ENCODE measurements at places on chromosomes 5 and 9.

- DNase-seq: no peak
Observed at GRCh38 chr9:129434187-129434586, 186.7 kb downstream of the C9orf50 start.

DNA sequence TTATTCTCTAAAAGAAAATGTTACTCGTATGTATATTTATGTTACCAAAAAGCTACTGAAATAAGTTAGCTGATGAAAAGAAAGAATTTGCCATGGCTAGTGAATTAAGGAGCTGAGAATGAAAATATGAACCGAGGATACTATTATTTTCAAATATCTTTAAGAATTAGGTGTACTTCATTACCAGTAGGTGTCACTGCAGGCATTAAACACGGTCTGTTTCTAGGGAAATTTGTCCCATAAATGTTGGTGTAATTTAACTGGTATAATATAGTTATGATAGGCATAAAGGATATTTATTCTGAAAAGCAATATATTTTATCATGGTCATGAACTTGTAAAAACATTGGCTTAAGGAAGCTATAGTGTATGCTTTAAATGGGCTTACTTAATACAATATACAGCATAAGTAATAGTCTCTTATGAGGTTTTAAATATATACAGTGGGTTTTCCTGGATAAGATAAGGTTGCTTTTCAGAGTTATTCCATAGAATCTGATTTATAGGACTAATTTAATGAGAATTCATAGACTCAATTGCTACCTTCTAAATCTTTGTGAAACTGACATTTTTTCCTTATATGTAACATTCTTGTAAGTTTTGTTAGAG, 72.4 kb upstream of the MPDZ start:
- DNase-seq: peak; percentile 10

GRCh38 chr5:144267961-144268513, 97.4 kb downstream of the KCTD16 start:
- DNase-seq: no peak

GRCh38 chr5:15234911-15235310, 265.1 kb upstream of the FBXL7 start:
- DNase-seq: no peak

DNA sequence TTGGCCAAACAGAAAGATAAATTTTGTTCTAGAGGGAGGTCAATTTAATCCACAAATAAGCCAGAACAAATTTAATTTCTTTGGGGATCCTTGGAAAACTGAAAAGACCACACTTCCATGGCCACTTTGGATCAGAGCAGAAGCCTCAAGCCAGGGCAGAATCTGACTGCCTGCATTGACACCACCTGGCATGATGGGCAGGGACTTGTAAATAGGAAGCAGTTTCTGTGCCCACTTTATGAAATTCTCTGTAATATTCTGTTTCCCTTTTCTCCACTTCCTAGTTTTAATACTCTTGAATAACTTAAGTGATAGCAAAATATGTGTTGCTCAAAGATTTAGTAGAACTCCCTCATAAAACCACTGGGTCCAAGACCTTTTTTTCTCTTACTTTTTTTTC, 6.7 kb upstream of the TMEM252 start:
- DNase-seq: no peak

- DNase-seq: no peak
Observed at GRCh38 chr5:56456002-56456401, 222.9 kb upstream of the ANKRD55 start.

- no peak for DNase-seq
Observed at GRCh38 chr5:24804221-24804681, 159.5 kb upstream of the CDH10 start.

DNA sequence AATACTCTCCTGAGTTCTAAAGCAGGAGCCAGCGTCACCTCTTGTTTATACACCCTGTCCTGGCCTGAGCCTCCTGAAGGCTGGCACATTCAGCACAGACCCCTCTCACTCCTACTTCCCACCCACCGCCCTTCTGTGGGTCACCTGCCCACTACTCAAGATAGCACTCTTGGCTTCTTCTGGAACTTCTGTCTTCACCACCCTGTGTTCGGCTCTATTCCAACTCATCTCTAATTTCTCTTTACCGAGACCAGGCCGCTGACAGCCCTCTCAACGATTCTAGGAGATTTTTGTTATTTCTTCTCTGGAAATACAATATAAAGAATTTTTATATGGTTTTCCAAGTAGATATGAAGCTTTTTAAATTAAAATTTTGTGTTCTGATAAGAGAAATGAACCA, 57.4 kb downstream of the IRF1 start:
- no peak for DNase-seq

DNA sequence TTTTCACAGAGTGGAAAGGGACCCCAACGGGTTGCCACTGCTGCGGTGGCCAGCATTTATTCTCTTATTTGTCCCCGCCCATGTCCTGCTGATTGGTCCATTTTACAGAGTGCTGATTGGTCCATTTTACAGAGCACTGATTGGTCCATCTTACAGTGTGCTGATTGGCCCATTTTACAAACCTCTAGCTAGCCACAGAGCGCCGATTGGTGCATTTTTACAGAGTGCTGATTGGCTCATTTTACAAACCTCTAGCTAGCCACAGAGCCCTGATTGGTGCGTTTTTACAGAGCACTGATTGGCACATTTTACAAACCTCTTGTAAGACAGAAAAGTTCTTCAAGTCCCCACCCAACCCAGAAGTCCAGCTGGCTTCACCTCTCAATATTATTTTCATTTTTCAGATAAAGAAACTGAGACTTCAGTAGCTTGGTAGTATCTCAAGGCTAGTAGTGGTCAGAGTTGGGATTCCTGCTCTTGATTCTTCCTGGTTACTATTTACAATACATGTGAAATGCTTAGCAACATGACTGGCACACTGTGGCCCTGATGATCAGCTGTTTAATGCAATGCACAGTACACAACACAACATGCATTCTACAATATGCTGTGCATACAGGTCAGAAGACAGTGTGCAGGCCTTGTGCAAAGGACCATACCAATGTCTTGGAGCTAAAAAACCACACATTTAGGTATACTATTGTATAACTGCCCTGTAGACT, 63.6 kb upstream of the BOD1 start:
- no peak for DNase-seq

DNA sequence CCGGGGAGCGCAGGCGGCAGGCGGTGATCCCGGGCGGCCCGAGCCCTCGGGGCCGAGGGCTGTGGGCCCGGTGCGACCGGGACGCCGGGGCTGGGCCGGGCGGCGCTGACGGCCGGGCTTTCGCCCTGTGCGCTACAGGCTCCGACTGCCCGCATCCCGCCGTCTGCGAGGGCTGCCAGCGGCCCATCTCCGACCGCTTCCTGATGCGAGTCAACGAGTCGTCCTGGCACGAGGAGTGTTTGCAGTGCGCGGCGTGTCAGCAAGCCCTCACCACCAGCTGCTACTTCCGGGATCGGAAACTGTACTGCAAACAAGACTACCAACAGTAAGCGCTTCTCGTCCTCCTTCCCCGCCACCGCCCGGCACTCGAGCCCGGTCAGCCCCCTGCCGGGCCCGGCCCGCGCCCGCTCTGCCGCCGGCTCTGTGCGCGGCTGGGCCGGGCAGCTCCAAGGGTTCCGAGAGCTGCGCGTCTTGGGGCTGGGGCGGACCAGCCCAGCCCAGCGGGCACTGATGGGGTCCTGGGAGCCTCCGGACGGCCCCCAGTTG, 1.6 kb downstream of the LMX1B start:
- DNase-seq: no peak

- DNase-seq: no peak
Observed at GRCh38 chr9:135821116-135821515, 86.2 kb downstream of the CAMSAP1 start.

GRCh38 chr9:95043826-95044225, 273.7 kb downstream of the FANCC start:
- no peak for DNase-seq

GRCh38 chr5:79035237-79035636, 34.2 kb downstream of the DMGDH start:
- DNase-seq: no peak

DNA sequence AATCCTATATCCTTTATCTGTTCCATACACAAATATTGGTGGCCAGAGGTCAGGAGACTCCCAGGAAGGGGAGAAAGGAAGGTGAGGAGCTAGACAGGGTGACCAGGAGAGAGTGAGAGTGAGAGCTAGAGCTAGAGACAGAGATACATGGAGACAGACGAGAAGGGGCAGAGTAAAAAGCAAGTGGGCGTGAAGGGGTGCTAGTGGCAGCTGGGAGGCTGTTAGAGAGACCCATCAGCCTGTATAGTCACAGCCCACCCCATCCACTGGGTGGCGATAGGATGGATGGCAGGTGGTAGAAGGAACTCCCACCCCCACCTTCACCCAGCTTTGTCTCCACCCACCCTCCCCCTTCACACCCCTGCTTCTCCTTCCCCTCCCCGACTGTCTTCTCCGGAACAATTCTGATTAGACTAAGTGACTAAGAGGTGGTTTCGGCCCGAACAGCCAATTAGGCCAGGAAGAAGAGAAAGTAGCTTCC, 32.8 kb downstream of the PCDH1 start:
- DNase-seq: no peak

DNA sequence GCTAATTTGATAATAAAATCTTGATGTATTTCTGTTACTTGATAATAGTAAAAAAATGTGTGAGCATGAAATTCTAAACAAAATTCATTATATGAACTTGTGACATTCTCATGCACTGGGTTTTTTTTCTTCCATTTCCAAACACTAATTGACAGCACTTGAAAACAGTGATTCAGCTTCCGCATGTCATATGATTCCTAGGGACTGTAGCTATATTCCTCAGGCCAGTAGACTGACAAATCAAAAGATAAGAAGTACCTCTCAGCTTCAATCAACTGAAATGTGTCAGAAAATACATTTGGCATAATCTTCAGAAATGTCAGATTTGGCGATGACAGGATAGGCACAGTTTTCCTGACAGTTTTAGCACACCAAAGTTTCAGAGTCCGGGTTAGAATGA, 52.5 kb downstream of the EFNA5 start:
- no peak for DNase-seq

GRCh38 chr9:20170122-20170521, 381.3 kb upstream of the SLC24A2 start:
- DNase-seq: no peak

DNA sequence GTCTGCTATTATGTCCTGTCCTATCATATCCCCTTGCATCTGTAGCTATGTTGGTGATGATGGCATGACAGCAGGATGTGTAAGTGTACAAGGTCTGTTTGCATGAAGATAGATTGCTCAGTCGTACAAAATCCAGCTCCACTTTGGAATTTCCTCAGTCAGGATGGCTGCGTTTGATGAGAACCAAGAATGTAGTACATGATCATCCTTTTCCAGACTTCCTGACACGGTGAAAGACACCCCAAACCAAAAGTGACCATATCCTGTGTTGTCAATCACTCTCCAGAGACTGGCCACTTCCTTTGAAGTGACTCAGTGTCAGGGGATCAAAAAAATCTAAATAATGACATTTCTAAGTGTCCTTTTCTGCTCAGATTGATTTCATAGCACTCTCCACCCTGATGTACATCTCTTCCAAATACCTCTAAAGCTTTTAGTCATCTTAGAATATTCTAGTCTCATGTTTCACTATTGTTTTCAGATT, 213.4 kb downstream of the PLK2 start:
- DNase-seq: no peak

GRCh38 chr9:116152941-116153764, 438 bp upstream of the PAPPA start:
- no peak for DNase-seq

DNA sequence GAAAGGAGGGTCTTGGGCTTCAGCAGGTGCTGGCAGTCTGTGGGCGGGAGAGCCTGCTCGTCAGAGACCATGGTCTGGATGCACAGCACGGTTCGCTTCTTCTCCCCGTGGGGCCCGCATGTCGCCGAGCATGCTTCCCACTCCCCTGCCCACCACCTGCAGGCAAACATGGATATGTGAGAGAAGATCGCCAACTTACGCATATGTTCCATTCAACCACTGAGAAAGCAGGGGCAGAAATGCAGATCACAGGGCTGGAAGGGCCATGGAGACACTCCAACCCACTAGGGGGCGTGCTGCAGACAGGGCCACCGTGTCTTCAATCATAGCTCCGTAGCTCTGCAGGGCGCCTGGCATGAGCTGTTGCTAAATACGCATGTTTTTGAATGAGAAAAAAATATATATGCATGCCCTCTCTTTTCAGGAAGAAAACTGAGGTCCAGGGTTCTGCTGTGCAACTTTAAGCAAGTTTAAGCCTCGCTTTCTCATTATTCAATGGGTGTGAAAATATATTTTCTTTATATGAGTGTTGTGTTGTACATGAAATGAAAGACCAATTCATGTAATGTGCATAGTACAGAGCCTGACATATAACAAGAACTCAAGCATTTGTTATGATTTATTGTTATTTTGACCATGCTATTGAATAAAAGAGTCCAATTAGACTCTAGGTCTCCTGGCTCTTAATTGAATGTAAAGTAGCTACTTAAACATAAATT, 148.0 kb downstream of the TARS1 start:
- DNase-seq: no peak

GRCh38 chr5:139897342-139897741, 101.7 kb downstream of the PSD2 start:
- DNase-seq: no peak

GRCh38 chr5:91212714-91213092, 170.4 kb downstream of the ARRDC3 start:
- peak; percentile 94 for DNase-seq

- DNase-seq: peak; percentile 23
Observed at GRCh38 chr5:107564931-107565372, 105.8 kb downstream of the EFNA5 start.

GRCh38 chr9:68793605-68794343, 88.7 kb downstream of the PIP5K1B start:
- no peak for DNase-seq

GRCh38 chr5:69335341-69335935, 2.8 kb upstream of the CCDC125 start:
- no peak for DNase-seq

DNA sequence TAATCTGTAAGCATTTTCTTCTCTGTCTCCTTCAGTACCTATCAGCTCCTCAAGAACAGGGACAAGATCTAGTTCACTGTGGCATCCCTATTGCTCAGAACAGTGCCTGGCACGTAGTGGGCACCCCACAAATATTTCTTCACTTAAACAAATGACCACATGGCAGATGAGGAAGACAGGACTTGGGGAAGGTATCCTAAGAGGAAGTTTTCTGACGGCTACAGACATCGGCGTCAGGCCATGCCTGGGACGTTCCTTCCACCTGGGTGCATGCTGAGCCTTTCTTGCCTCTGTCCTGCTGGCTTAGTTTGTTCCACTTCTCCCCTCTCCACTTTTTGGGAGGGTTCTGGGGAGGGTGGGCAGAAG, 60.2 kb downstream of the NEURL1B start:
- DNase-seq: no peak

DNA sequence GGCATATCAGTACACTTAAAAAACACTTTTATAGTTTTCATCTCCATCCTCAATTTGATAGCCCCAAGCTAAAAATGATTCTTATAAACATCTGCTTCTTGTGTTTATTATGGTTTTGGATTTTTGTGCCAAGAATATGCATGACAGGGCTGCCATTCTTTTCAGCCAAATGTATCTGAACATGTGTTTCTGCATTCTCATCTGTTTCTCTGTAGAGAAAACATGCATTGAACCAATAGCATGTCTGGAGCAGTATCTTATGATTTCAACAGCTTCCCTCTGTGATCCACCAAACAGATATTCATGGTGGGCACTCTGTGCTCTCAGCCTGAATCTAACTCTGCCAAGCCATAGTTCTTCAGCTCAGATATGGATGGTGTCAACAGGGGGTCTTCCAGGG, 99.3 kb upstream of the ERCC6L2 start:
- no peak for DNase-seq
